ENCODE measurements at places on chromosomes 16 and 17.

GRCh38 chr16:72649254-72649944 is 398.5 kb downstream of the ZFHX3 start:
- DNase-seq: no peak

DNA sequence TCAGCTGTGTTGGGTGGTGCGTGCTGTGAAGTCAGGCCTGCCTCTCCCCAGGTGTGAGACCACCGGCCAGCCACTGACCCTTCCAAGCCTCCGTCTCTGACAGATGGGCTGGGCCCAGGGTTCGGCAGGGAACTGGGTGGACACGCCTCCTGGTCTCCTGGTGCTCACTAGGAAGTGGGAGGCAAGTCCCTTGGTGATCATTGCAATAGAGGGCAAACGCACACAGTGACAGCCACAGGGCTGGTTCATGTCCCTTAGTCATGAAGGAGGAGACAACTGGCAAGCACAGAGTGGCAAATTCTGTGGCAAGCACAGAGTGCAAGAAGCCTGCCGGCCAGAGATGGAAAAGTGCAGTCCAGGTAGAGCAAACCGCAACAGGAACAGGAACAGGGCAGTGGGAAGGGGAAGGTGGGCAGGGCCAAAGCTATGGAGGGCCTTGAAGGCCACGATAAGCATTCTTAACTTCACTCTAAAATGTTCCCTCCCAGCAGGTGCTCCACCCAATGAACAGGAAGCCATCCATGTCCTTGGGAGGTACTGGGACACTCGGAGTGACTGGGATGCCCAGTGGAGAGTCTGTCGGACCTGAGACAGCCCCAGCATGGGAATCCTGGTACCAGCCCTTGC is 21.9 kb downstream of the USP7 start:
- DNase-seq: no peak

- DNase-seq: no peak
These were observed 132.1 kb downstream of the CLEC16A start for GRCh38 chr16:11076259-11077018.

DNA sequence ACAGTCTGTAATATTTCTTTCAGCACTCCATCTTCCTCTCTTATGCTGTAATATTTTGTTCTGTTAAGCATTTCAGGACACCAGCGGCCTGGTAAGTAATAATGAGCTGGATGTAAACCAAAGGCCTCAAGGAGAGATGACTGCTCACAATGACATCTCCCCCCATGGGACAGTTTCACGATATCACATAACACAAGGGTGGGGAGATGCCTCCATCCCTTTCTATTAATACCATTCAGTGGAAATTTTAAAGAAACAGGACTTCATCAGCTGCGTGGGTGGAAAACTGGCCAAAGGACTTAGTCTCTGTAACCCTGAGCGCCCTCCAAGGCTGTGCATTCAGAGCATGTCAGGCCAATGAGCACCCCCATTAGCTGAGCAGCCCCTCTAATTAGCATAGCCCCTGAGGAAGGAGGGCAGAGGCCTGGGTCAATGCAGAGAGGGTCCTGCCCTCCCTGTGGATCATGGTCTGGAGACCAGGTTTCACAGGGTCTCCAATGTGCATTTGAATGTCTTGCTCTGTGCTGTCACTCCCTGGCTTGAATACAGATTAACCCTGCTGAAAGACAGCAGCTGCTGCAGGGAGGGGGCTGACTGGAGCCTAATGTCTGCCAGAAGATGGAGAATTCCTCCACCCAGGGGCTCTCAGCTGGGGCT is 156.4 kb downstream of the HS3ST2 start:
- DNase-seq: no peak

GRCh38 chr16:46709469-46710005 is 20.1 kb downstream of the ORC6 start:
- DNase-seq: no peak

GRCh38 chr17:35934760-35935159 is 4.2 kb upstream of the RDM1 start:
- DNase-seq: no peak

- DNase-seq: no peak
These were observed 699.8 kb upstream of the KIF2B start for GRCh38 chr17:53122966-53123365.

- no peak for DNase-seq
These were observed 19.0 kb downstream of the LPCAT2 start for GRCh38 chr16:55527885-55528284.

DNA sequence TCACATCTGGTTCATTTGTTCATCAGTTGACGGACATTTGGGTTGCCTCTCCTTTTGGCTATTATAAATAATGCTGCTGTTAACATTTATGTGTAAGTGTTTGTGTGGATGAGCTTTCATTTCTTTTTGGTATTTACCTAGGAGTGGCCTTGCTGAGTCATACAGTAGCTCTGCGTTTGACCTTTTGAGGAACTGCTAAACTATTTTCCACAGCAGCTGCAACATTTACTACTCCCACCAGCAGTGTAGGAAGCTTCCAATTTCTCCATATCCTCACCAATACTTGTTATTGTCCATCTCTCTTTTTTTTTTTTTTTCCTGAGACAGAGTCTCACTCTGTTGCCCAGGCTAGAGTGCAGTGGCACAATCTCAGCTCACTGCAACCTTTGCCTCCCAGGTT is 20.7 kb upstream of the PLCG2 start:
- DNase-seq: no peak

DNA sequence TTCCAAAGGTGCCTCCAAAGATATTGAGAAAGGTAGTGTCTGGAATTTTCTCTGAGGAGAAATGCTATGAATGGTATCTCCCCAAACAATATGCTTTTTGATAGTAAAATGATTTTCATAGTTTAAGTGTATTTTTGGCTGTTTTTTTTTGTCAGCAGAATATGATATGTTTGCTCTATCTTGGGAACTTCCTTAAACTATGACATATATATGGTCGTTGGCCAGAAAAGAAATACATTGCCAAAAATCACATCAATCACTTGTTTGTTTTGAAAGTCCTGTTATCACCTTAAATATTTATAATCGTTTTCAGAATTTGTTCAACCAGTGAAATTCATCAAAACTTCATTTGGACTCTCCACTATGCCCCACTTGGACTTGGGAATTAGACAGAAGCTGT is 816.9 kb downstream of the CDH11 start:
- DNase-seq: no peak

GRCh38 chr16:15592324-15592723 is 50.6 kb downstream of the MARF1 start:
- DNase-seq: peak; percentile 11

DNA sequence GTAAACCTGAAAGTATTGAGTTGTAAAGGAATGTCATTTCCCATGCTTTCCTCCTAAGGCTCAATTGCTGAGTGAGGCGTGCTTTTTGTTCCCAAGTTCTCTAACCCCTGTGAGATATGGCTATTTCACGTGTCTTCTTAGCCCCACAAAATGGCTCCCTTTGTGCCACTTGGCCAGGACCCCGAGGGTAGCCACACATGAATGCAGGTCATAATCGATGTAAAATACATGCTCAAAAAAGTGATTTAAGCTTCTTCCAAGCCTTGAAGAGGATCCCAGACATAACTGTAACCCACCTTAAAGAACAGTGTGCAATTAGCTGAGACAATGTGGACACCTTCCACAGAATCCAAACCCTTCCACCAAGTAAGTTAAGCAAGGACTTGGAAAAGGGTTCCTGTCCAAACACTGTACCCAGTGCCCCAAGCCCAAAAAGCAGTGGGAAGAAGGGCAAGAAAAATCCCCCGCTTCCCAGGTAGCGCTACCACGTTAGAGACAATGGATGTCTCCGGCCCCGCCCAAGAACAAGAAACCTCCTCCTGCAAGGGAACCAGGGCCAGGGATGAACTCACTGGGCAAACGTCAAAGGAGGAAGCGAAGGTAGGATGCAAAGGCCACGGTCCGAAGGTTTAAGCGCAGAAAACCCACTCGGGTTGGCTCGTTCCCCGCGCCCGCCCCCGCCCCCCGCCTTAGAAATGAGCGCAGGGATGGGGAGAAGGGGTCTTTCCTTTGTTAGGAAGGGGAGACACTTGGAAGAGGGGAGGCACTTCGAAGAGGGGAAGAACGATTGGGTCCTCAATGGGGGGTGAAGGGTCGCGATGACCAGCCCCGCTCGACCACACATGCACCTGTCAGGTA is 1.2 kb downstream of the JPT1 start:
- peak; percentile 32 for DNase-seq

DNA sequence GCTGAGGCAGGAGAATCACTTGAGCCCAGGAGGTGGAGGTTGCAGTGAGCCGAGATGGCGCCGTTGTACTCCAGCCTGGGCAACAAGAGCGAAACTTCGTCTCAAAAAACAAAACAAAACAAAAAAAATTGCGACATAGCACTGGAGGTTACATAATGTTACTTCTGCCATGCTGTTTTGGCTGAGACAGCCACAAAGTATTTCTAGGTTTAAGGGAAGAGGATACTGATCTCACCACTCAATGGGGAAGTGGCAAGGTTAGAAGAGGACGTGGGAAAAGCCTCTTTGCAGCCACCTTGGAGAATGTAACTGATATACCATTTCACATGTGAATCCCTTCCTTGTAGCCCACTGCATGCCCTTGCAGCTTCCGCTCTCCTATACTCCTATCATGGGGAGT is 131.2 kb upstream of the NLRP1 start:
- peak; percentile 3 for DNase-seq

DNA sequence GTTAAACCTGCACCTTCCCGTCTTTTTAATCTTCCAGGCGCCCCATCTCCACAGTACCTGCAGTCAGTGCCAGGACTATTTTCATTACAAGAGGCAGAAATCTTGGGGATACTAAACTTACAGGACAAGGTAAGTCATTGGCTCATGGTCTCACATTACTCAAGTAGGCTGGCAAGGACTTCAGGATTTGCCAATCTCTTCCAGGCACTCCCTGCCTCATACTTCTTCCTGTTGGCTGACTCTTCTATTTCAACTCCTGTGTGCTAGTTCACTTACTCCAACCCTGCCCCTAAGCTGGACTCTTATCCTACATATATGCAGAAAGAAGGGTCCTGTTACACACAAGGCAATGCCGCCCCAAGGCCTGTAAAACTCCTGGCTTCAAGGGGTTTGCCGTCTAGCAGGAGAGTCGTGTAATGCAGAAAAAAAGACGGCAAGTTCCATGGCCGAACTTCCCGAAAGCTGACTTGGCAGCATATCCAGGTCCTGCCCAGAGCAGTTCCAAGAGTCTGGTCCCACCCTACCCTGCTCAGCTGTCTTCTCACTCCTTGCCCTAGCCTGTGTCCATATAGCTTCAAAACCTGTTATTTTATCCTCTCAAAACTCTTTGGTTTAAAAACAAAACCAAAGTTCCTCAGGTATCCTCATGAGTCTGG is 14.8 kb downstream of the ERN1 start:
- no peak for DNase-seq

- DNase-seq: no peak
These were observed 5.6 kb upstream of the THUMPD1 start for GRCh38 chr16:20747030-20747816.

- peak; percentile 19 for DNase-seq
These were observed 59.9 kb downstream of the ABR start for GRCh38 chr17:1119924-1120323.

DNA sequence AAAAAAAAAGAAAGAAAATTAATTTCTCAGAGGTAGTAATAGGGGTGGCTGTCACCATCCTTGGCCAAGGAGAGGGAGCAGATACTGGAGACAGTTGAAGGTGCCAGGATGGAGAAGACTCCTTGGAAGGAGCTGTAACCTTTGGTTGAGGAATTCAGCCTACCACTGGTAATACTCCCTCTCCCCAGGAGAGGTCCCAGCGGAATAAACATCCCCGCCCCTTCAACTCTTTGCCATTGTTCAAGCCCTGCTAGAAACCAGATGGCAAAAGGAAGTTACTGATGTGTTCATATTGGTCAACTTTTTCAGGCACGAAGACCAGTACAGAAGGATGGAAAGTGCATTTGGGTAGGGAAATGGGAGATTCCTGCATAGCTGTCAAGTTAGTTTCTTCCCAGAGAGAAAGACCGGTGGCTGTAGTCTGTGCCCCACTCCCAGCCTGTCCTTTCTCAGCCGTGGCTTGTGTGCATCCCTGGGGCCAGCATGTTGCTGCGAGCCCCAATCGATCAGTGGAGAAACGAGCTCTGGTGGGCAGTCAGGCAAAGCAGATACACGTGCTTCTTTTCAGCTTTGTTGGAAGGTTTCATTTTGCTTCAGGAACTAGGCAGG is 612.1 kb downstream of the MAF start:
- DNase-seq: no peak

- DNase-seq: no peak
These were observed 307.5 kb upstream of the SALL1 start for GRCh38 chr16:51458356-51459140.

DNA sequence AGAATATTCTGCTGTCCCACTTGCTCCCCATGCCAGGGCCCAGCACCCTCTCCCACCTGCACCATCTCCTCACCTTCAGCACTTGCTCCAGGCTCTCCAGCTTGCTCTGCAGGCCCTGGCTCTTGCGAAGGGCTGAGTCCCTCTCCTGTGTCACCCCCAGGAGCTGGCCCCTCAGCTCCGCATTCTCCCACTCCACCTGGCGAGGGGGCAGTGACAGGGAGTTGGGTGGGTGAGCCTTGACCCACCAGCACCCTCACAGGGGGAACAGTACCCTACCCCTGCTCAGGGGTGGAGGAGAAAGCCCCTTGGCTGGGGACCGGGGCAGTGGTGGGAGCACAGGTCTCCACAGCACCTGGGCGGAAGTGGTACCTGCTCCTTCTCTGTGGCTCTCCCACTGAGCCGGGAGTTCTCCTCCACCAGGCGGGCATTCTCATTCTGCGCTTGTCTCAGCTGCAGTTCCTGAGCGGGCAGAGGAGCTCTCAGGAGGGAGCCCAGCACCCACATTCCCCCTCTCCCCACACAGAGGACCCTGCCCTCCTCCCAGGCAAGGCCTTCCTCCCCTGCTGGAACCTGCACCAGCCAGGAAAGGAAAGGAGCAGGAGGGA is 5.9 kb downstream of the TSPOAP1 start:
- DNase-seq: no peak

- no peak for DNase-seq
These were observed 218.6 kb upstream of the CDH8 start for GRCh38 chr16:62254847-62255246.

DNA sequence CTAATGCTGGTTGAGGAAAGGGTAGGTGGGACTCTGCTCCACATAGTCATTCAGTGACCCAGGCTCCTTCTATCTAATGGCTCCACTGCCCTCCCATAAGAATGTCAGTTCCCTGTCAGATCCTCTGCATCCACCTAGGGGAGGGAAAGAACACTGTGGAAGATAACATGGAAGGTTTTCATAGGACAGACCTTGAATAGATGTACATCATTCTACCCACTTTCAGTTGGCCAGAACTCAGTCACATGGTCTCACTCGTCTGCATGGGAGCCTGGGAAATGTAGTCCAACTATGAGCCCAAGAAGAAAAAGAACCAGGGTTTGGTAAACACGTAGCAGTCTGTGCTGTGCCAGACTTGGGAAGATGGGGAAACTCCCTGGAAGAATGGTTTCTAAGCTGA is 27.1 kb upstream of the SCNN1B start:
- no peak for DNase-seq

DNA sequence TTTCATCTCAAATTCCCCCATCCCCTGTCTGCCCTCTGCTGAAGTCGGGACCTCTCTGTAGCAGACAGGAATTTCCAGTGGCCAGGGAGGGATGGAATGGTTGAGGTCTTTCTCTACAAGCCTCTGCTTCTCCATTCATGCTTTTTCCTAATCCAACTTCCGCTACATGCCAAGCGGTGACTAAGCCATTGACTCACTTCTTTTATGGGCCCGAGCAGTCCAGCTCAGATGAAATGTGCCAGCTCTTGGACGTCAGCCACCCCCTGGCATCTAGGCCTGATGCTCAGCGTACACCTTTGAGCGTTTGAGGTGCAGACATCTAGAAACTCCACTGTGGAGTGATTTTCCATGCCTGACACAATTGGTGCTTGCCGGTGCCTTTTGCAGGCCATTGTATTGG is 40.7 kb upstream of the GPR139 start:
- DNase-seq: no peak
